NCI-H1694 (cell line): ENCODE measurements at places on chromosomes 5 and 9.

GRCh38 chr9:10059044-10059443 is 553.8 kb downstream of the PTPRD start:
- DNase-seq, result no peak

DNA sequence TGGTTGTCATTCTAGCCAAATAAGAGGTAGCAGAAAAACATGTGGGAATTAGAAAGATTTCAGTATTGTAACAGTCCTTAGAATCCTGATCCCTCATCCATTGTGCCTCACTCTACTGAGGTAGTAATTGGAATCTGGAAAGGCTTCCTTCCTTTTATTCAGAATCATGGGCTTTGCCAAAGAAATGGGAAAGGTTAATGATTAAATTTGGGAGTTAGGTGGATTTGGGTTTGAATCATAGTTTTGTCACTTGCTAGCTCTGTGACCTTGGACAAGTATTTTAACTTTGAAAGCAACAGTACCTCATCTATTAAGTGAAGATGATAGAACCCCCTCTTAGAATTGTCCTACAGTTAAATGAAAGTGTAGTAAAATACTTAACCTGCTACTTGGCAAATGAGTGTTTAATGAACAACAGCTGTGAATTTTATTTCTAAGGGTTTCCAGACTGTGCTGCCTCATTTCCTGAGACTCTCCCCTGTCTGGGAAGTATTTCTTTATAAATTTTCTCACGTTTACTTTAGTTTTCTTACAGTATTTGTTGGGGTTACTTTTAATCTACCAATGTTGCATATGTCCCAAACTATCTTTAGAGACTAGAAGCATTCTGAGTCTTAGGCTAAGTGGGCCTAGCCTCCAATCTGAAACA is 11.7 kb downstream of the SPDL1 start:
- DNase-seq, result no peak

GRCh38 chr5:167578977-167579692 is 712.3 kb upstream of the WWC1 start:
- no peak for DNase-seq

GRCh38 chr5:43659075-43659474 is 56.1 kb downstream of the NNT start:
- DNase-seq, result no peak

- DNase-seq, result no peak
Observed at GRCh38 chr5:50320131-50320749, 120.8 kb downstream of the EMB start.

GRCh38 chr5:1517838-1518237 is 5.9 kb downstream of the LPCAT1 start:
- no peak for DNase-seq

- DNase-seq, result peak; percentile 85
Observed at GRCh38 chr5:82165740-82166530, 112.2 kb downstream of the RPS23 start.

- DNase-seq, result no peak
Observed at GRCh38 chr9:14345354-14346230, 31.7 kb upstream of the NFIB start.

GRCh38 chr5:29902859-29903258 is 1290.6 kb upstream of the CDH6 start:
- DNase-seq, result no peak

GRCh38 chr5:96658272-96658671 is 3.9 kb upstream of the CAST start:
- no peak for DNase-seq

DNA sequence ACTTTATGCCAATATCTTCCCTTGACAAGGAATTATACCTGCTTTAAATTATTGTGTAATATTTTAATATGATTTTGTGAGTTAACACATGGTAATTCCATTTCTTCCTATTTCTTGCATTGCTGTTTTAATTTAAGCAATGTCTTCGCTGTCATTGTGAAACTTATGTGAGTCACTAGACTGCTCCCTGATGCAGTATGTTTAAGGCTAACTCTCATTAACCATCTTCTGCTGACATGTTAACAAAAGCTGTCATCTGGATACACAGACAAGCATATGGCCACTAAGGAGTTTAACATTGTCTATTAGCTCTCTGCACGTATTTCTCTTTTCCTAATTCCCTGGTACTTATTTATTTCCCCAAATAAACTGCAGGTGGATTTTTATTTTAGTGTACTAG is 980.8 kb upstream of the CTNND2 start:
- DNase-seq, result peak; percentile 9

GRCh38 chr5:151208481-151208914 is 15.4 kb downstream of the CCDC69 start:
- no peak for DNase-seq

- no peak for DNase-seq
Observed at GRCh38 chr9:79776581-79776980, 204.8 kb downstream of the TLE4 start.

GRCh38 chr9:111663301-111663823 is 2.0 kb downstream of the GNG10 start:
- no peak for DNase-seq
